Cardiac atrium fibroblast (primary cell): ENCODE measurements at places on chromosomes 16 and 17. TPM values are rescaled to one million over a fixed set of nuclear protein-coding genes. Genes with fewer than 3 reads are reported as not detected.

The DPEP1 gene
- total RNA-seq, result 2.5 TPM in 1 of 2 replicates, not detected in the other

The TMEM231 gene
- 9.4 and 13.6 TPM in 2 replicates for total RNA-seq

The ODAD4 gene
- total RNA-seq, result 0.16 and 0.18 TPM in 2 replicates

The PRSS33 gene
- total RNA-seq, result not detected in 2 replicates

The SNX20 gene
- not detected in 2 replicates for total RNA-seq
